ENCODE measurements at places on chromosomes 6 and 20. TPM values are rescaled to one million over a fixed set of nuclear protein-coding genes. Genes with fewer than 3 reads are reported as not detected.

- DNase-seq, result no peak
Observed at GRCh38 chr20:14412065-14412681, 74.8 kb upstream of the FLRT3 start.

DNA sequence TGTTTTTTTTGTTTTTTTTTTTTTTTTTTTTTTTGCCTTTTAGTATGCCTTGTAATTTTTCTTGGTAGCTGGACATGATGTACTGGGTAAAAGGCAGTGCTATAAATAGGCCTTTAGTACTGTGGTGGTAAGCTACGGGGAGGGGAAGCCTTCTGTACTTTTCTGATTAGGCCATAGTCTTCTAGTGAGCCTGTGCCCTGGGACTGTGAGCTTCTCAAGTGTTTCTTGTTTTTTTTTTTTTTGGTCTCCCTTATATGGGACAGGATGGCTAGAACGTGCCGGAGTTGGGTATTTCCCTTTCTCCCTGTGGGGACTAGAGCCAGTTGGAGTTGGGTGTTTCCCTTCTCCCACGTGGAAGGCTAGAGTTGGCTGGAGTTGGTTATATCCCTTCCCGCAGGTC is 59.4 kb upstream of the PRELID3B start:
- no peak for DNase-seq

GRCh38 chr6:109318328-109318876 is 63.9 kb downstream of the CD164 start:
- no peak for DNase-seq

DNA sequence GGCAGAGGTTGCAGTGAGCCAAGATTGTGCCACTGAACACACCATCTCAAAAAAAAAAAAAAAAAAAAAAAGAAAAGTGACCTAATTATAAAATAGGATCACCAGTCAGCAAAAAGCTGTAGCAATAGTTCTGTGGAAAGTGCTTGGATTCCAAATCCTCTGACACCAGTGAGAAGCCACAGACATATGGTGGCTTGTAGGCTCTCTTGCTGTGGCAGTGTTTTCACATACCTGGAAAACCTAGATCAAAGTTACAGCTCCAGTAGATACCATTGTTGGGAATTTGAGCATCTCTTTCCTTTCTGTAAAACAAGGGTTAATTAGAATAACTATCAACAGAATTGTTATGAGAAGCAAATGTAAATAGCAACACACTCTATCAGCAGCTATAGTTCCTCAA is 4.1 kb downstream of the CCDC170 start:
- no peak for DNase-seq

The TP53TG5 gene
- total RNA-seq, result 0.23 TPM

The GPX5 gene
- not detected for total RNA-seq

The CCN2 gene
- total RNA-seq, result 20.2 TPM

Measured in PC-9 (cell line).